ENCODE measurements at places on chromosomes 5 and 9.
A peak's percentile ranks its signal among the peaks of the same experiment; 100 is the strongest.

- peaks cover 99% of the 10 kb centered on the region for H3K4me1 ChIP-seq
- no peak overlapping the region for H3K4me3 ChIP-seq
- H3K27me3 ChIP-seq, result no peaks in the 10 kb centered on the region
- H3K36me3 ChIP-seq, result no peaks in the 10 kb centered on the region
- H3K27ac ChIP-seq, result peak overlapping the region; percentile 91
Measured at GRCh38 chr9:131405428-131405827, 11.5 kb downstream of the PRRC2B start.

DNA sequence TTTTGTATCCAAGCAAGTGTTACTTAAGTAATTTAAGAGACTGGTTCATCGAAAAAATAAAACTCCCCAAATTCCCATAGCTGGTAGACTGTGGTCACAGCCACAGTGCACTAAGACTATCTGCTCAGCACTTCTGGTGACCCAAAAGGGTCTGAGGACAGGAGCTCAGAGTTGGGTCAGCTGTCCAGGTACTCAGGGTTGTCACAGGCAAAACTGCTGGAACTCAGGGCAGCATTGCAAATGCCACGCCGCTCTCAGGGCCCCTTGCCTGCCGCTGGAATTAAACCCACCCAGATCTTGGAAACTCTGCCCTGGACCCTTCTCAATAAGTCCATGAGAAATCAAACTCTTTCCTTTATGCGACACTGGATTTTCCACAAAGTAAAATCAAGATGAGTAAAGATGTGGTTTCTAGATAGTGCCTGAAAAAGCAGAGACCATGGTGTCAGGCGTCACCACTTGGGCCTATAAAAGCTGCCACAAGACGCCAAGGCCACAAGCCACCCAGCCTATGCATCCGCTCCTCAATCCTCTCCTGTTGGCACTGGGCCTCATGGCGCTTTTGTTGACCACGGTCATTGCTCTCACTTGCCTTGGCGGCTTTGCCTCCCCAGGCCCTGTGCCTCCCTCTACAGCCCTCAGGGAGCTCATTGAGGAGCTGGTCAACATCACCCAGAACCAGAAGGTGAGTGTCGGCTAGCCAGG is at the start of gene IL13:
IL13 (plus strand) TSS at position 498 of the 705 bp plus-strand sequence; CDS start at position 512, 14 bp downstream.
- no peaks in the 10 kb centered on the region for H3K36me3 ChIP-seq
- H3K4me1 ChIP-seq, result peaks cover 10% of the 10 kb centered on the region
- DNase-seq, result no peak
- no peak within 1 kb of the TSS for H3K27ac ChIP-seq
- no peak within 1 kb of the TSS for H3K4me3 ChIP-seq

DNA sequence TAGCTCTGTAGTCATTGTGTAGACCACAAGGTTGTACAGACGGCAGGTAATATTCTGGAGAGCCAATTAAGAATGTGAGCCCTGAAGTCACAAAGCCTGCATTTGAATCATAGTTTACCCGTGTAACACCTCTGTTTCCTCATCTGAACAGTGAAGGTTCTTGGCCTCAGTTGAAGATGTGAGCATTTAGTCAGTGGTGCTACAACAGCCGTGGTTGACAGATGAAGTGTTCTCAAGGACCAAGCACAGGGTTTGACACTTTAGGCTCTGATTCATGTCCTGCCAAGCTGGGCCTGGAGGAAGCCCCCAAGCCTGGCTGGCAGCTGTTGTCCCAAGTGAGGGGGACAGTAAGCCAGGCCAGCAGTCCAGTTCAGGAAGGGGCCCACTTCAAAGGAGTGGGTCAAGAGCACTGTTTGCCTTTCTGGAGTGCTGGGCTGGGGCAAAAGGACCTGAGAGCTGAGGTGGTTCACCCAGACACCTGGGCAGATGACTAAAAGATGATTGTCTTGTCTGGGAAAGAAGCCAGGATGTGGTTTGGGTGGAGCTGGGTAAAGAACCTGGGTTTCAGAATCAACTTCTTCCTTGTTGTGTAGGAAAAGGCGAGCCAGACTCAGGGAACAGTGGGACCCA is 20.7 kb downstream of the FAXDC2 start:
- H3K4me1 ChIP-seq, result no peaks in the 10 kb centered on the region
- DNase-seq, result no peak
- no peak overlapping the region for H3K4me3 ChIP-seq
- H3K36me3 ChIP-seq, result peaks cover 1% of the 10 kb centered on the region

DNA sequence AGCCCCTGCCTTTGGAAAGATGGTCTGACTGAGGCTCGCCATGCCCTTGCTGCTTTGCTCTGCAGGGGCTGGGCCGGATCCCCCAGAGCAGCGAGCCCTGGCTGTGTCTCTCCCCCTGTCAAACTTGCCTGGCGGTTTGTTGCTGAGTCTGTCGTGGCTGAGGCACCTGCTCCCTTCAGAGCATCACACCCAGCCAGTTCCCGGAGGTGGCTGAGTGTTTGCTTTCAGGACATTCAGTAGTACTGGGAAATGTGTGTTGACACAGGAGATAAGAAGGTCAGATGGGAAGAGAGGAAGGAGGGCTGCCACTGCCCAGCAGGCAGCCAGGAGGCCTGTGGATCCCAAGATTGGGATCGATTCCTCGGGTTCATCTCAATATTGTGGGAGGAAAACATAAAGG is 62.9 kb downstream of the GADD45G start:
- peaks cover 24% of the 10 kb centered on the region for H3K4me1 ChIP-seq
- H3K27ac ChIP-seq, result peak overlapping the region; percentile 78

DNA sequence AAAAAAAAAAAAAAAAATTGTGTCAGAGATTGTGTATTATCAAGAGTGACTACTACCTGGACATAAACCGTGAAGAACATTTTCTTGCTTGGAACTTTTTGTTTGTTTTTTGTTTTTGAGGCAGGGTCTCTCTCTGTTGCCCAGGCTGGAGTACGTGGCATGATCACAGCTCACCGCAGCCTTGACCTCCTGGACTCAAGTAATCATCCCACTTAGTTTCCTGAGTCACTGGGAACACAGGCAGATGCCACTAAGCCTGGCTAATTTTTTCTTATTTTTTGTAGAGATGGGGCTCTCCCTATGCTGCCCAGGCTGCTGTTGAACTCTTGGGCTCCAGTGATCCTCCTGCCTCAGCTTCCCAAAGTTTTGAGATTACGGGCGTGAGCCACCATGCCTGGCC is 25.8 kb downstream of the DCP2 start:
- no peak for DNase-seq
- H3K27ac ChIP-seq, result no peak overlapping the region
- H3K27me3 ChIP-seq, result no peaks in the 10 kb centered on the region
- no peaks in the 10 kb centered on the region for H3K4me1 ChIP-seq
- no peak overlapping the region for H3K4me3 ChIP-seq

DNA sequence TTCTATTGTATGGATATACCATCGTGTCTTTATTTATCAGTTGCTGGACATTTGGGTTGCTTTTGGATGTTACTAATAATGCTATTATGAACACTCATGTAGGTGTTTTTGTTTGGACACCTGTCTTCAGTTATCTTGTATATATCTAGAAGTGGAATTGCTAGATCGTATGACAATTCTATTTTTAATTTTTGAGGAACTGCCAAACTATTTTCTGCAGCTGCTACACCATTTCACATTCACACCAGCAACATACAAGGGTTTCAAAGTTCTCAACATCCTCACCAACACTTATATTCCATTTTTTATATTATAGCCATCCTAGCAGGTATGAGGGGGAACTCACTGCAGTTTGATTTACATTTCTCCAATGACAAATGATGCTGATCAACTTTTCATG is 324.6 kb downstream of the CAAP1 start:
- no peaks in the 10 kb centered on the region for H3K27me3 ChIP-seq
- H3K27ac ChIP-seq, result no peak overlapping the region
- peaks cover 14% of the 10 kb centered on the region for H3K4me1 ChIP-seq
- no peak for DNase-seq
- H3K36me3 ChIP-seq, result no peaks in the 10 kb centered on the region
- H3K4me3 ChIP-seq, result no peak overlapping the region

DNA sequence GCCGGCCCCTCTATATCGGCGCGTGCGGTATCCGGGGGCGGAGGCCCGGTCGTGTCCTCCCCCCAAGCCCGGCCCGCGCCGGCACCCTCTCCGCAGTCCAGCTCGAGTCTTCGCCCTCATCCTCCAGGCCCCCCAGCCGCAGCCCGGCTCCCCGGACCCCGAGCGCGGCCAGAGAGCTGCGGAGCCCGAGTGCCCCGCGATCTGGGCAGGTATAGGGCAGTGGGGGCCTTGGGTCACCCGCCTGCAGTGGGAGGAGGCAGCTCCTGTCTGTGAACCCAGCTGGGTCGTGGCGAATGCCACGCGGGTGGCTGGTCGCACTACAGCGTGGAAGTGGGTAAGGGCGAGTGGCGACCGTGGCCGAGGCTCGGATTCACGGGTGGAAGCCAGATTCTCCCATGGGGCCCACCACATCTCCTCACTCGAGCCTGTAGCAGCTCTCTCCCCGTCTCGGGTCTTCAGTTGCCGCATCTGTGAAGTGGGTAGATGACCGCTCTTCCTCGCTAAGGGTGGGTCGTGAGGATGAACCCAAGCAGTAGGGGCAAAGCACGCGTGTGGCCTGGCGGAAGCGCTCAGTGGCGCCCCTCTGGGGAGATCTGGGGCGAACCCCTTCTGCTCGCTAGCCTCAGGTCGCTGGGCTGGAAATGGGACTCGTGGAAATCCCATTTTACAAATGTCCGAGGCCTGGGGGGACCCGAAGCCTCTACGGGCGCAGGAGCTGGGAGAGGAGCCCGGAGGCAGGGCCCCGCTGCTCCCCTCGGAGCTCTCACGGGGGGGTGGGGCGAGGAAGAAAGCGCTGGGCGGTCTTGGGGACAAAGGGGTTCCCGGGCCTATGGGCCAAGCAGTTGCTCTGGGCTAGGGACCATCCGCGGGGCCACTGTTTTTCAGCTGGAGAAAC is 1.9 kb downstream of the NR5A1 start:
- H3K27me3 ChIP-seq, result peaks cover 43% of the 10 kb centered on the region
- no peaks in the 10 kb centered on the region for H3K36me3 ChIP-seq
- H3K4me3 ChIP-seq, result no peak overlapping the region
- no peak overlapping the region for H3K27ac ChIP-seq
- DNase-seq, result no peak

DNA sequence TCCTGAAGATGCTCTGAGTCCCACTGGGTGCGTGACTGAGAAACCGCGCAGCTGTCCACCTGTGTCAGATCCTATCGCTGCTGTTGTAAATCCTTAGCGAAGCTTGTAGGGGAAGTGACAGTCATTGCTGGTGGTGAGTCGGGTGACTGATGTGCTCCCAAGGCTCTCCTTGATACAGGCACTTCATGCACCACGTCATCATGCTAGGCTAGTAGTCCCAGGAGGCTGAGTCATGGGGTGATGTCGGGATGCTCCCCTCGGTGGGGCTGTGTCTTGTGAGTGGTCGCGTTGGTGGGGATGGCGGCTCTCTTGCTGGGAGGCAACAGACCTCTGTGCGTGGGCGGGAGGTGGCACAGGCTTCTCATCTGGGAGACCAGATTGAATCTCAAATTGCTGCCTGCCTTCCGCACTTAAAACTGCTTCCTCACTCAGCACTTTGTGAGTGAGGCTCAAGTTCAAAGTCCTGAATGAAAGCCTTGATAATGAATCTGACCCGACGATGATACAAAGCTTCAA is 84.7 kb downstream of the CSNK1A1 start:
- H3K27ac ChIP-seq, result peak overlapping the region; percentile 69
- no peaks in the 10 kb centered on the region for H3K36me3 ChIP-seq
- no peaks in the 10 kb centered on the region for H3K27me3 ChIP-seq

GRCh38 chr9:82091610-82092009 is 103.0 kb downstream of the SPATA31D1 start:
- no peaks in the 10 kb centered on the region for H3K4me1 ChIP-seq
- no peak overlapping the region for H3K4me3 ChIP-seq
- H3K27ac ChIP-seq, result no peak overlapping the region
- DNase-seq, result no peak

DNA sequence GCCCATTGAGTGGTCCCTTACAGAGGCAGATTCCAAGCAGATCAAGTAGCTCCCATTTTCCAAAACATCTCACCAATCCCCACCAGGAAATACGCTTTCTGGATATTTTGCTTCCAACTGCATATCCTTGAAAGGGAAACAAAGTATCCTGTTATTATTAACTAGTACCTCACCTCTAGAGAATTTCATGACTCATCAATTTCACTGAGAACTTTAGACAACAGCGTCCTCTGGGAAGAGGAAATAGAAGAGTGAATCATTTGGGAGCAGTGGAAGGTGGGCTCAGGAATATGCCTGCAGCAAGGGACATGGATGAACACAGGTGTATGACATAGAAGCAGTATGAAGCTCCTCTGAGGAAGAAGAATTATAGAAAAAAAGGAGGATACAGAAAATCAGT is 186.7 kb downstream of the MARCHF11 start:
- no peaks in the 10 kb centered on the region for H3K4me1 ChIP-seq
- H3K27me3 ChIP-seq, result no peaks in the 10 kb centered on the region
- no peak overlapping the region for H3K4me3 ChIP-seq
- H3K36me3 ChIP-seq, result no peaks in the 10 kb centered on the region

- H3K36me3 ChIP-seq, result no peaks in the 10 kb centered on the region
- DNase-seq, result no peak
- H3K27ac ChIP-seq, result no peak overlapping the region
- no peaks in the 10 kb centered on the region for H3K27me3 ChIP-seq
Measured at GRCh38 chr5:155189981-155190380, 176.4 kb downstream of the KIF4B start.

- H3K27me3 ChIP-seq, result no peaks in the 10 kb centered on the region
- no peak overlapping the region for H3K4me3 ChIP-seq
- H3K4me1 ChIP-seq, result peaks cover 20% of the 10 kb centered on the region
- no peak for DNase-seq
- H3K36me3 ChIP-seq, result no peaks in the 10 kb centered on the region
Measured at GRCh38 chr9:98907055-98907454, 36.7 kb upstream of the COL15A1 start.

DNA sequence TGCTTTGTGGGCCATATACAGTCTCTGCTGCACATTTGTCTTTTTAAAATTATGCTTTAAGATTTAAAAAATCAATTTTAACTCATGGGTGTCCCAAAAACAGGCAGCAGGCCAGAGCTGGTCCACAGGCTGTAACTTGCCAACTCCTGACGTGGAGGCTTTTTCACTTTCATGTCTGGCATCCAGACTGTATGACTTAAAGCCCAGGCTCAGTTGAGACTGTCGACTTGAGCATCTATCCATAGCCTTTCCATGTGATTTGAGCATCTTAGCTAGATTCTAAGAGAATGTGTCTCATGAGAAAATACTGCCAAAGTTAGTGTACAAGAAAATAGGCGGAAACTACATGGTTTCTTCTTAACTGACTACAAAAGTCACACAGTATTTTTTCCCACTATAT is 559.0 kb upstream of the TUSC1 start:
- no peak overlapping the region for H3K4me3 ChIP-seq
- no peak for DNase-seq
- no peaks in the 10 kb centered on the region for H3K27me3 ChIP-seq
- no peaks in the 10 kb centered on the region for H3K36me3 ChIP-seq
- no peak overlapping the region for H3K27ac ChIP-seq
- no peaks in the 10 kb centered on the region for H3K4me1 ChIP-seq
